ENCODE measurements at places on chromosomes 1 and 21. TPM values are rescaled to one million over a fixed set of nuclear protein-coding genes. Genes with fewer than 3 reads are reported as not detected.

Gene FAM177B
- 3.4 TPM for total RNA-seq

Gene RNF11
- 33.2 TPM for total RNA-seq

Gene GBP5
- 1.6 TPM for total RNA-seq

Gene TMEM240
- total RNA-seq: 1.0 TPM

Gene SLC35F3
- 11.7 TPM for total RNA-seq

Gene PALMD
- total RNA-seq: 8.0 TPM

Gene C1orf185
- total RNA-seq: not detected

Gene CRABP2
- total RNA-seq: 0.99 TPM
